ENCODE measurements at places on chromosomes 6 and 20.

DNA sequence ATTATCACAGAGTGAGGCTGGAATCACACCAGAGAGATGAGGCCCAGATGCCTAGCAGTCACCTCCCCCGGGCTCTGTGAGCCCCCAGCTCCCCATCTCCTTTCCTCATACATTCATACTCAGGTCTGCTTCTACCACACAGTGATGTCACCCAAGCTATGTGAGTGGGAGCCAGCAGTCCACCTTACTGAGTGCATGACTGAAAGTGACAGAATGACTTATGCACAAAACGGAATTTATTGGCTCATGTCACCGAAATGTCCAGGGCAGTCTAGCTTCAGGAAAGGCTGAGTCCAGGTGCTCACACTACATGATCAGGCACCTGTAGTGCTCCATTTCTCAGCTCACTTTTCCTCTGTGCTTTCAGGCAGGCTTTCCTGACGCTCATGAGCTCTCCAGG lies 36.7 kb upstream of the CCN6 start:
- DNase-seq: no peak

GRCh38 chr6:140401761-140402160 lies 1027.3 kb upstream of the CITED2 start:
- no peak for DNase-seq

GRCh38 chr6:27214126-27214601 lies 33.3 kb upstream of the PRSS16 start:
- no peak for DNase-seq

DNA sequence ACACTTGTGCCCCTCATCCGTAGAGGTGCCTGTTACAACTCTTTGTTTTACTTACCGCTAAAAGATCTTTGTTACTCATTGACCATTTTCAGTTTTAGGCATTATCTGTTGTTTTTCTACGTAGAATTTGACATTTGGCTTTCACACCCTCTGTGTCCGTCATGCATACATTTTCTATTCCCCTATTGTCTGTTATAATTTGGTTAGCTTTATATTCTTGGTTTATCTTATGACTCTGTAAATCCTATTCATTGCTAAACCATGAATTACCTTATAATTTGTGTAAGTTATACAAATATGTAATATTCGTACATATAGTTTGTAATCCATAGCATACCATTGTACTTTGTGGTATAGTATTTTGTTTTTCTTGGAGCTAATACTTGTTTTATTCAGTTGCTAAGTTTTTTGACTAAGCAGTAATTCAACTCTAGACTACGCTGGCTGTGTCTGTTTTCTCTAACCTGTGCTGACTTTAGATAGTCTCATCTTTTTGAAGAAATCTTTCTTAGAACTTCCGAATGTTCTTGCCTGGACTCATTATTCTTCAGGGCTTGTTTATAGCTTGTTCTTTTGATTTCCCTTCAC lies 21.8 kb downstream of the CDC5L start:
- DNase-seq: no peak
